ENCODE measurements at places on chromosomes 11 and 22.

GRCh38 chr22:36065462-36065774 lies 36.8 kb upstream of the RBFOX2 start:
- DNase-seq: no peak

- no peak for DNase-seq
Observed at GRCh38 chr11:29485641-29486040, 531.2 kb downstream of the KCNA4 start.

DNA sequence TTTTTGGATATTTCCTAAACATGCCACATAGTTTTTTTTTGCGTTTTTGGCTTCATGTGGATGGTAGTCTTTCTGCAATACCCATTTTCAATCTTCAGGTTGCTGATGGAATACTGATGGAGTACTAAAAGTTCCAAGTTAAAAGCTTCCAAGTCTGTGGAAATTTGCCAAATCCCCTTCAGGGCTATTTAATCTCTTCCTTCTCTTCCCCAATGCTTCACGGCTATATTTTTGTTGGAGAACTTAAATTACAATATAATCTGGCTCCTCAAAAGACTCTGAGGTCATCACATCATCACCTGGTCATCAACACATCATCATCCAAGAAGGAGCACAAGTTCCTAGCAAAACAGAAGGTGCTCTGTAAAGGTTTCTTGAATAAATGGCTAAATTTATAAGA lies 881.0 kb upstream of the TENM4 start:
- DNase-seq: no peak

GRCh38 chr11:132278801-132279574 lies 908.6 kb downstream of the NTM start:
- no peak for DNase-seq

- peak; percentile 17 for DNase-seq
Observed at GRCh38 chr11:86418917-86419316, 44.2 kb downstream of the CCDC81 start.

DNA sequence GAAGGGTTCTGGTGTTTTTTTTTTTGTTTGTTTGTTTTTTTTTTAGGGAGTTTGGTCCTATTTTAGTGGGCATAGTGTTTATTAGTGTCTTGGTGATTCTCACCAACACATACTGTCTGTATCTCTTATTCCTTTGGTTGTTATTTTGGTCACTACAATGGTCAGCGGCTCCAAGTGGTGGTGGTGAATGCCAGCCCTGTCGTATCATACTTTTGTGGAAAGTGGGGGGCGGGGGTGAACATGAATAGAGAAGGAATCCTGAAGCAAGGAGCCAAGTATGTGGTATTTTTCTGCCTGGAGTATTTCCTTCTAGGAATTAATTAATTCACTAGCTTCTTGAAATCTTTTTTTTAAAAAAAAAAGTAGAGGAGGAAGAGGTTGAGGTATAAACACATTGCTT lies 79.6 kb downstream of the GRK3 start:
- DNase-seq: no peak

DNA sequence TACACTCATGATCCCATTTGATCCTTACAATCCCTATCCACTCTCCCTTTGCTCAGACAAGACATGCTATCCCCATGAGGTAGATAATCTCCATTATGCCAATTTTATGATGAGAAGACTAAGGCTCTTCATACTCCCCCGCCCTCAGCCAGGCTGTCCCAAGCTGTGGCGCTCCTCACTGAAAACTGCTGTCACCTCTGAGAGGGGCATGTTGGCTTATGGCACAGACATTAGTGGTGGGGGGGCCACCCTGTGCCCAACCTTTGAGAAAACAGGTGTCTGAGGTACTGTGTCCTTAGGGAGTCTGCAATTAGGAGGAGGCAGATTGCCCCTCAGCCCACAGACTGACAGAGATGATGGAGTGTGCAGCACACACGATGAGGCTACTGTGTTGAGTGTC lies 2.4 kb downstream of the DDTL start:
- no peak for DNase-seq

GRCh38 chr11:61022311-61023085 lies 51.0 kb downstream of the CD6 start:
- DNase-seq: no peak

DNA sequence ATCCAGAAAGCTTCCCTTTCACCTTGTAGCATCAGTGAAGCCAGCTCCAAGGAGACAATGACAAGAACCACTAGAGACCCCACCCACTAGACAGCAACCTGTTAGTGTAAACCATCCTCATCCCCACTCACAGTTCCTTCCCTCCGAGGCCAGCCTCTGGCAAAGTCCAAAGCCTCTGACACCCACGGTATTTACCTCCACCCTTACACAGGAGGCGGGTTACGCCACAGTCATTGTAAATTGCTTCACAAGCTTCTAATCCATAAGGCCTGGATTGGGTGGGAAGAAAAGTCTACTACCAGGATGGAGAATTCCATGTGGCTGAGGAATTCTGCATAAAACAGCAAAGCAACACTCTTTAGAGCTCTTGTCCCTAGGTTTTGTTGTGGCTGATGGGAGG lies 287.4 kb downstream of the BUD13 start:
- no peak for DNase-seq

GRCh38 chr11:95147364-95147905 lies 57.8 kb downstream of the ENDOD1 start:
- peak; percentile 33 for DNase-seq

DNA sequence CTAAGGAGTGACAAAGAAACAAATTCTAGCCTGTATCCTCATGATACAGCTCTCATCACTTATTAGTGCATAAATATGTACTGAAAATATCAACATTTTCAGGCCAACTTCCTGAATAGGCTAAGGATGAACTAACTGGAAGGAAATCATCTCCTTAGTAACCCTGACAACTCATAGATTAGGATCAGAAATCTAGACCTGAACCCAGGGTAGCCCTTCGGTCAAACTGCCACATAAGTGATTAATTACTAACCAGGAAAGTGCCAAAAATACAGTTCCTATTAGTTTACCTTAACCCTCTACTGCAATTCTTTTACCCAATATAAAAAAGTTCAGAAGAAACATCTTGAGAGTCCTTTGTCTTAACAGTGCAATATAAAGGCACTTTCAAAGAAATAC lies 40.0 kb downstream of the AMBRA1 start:
- DNase-seq: peak; percentile 79

GRCh38 chr22:44305888-44306287 lies 6.9 kb downstream of the SHISAL1 start:
- DNase-seq: no peak

GRCh38 chr11:2685566-2686359 lies 14.0 kb downstream of the KCNQ1OT1 start:
- DNase-seq: no peak

DNA sequence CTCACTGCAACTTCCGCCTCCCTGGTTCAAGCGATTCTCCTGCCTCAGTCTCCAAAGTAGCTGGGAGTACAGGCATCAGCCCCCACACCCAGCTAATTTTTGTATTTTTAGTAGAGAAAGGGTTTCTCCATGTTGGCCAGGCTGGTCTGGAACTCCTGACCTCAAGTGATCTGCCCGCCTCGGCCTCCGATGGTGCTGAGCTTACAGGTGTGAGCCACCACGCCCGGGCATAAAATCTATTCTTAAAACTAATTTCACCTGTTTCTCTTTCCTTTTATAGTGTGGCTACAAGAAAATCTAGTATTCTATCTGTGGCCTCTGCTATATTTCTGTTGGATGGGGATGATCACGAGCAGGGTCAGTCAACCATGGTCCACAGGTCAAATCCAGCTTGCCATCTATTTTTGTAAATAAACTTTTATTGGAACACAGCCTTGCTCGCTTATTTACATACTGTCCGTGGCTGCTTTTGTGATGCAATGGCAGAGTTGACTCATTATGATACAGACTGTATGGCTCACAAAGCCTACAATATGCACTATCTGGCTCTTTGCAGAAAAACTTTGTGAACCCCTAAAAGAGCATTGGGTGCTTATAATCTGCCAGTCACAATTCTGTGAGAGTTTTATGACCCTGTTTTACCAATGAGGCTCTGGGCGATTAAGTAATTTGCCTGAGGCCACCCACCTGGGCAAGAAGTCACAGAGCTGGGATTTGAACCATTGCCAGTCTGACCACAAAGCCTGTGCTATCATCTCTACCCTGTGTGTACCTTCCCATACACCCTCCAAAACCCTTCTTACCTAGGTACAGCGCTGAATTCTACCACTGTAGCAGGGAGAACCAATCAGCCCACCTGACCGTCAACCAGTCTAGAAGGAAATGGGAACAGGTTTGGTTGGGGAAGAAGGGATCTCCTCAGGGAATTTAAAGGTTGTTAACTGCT lies 28.3 kb downstream of the SLC1A2 start:
- peak; percentile 73 for DNase-seq

- no peak for DNase-seq
Observed at GRCh38 chr11:44964526-44965209, 14.0 kb upstream of the TP53I11 start.

DNA sequence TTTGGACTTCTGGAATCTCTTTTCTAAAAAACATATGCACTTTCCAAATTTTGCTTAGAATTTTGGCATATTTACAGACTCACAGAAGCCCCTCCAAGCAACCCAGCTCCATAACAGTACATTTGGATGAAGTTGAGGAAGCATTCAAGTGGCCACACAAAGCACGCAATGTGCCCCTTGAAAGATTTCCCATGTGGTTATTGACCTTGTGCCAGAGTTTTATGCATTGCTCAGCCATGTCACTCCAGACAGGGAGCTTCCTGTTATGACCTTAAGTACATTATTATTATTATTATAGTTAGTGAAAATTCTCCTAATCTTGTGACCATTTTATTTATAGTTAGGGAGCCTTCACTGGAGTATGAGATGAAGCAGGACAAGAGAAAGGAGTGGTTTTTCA lies 35.0 kb upstream of the BDNF start:
- DNase-seq: no peak

GRCh38 chr11:57214098-57214417 lies 23.0 kb downstream of the APLNR start:
- DNase-seq: no peak

DNA sequence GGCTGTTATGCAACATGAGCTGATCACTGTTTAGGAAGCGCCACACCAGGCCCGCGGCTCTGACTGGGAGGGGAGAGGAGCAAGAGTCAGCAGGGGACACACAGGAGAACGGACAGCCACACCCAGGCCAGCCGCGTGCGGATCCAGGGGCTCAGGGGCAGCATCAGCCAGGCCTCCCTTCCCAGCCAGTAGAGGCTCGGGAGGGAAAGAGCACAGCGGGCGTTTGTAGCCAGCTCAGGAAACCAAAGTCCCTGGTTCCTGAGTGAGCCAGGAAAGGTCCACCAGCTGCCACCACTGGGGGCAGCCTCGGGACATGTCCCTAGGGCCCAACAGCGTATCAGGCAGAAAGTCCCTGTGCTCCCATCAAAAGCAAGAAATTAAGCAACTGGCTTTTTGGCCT lies 71.8 kb upstream of the PITPNB start:
- DNase-seq: peak; percentile 16

DNA sequence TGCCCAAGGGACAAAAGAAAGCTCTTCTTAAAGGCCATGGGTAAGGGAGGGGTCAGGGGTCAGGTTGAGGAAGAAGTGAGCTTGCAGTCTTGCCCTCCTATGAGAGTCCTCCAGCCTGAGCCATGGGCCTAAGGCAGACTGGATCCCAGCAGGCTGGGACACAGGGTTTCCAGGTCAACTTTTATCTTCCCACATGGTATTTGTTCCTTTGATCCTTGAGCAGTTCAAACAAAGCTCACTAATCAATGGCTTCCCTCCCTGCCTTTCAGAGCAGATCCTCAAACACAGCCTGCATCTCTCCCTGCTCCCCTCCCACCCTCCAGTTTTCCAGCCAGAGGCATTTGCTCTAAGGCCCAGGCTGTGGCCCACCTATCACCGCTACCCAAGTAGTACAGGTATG lies 589.3 kb downstream of the INSC start:
- no peak for DNase-seq

GRCh38 chr11:117428856-117429229 lies 101.2 kb downstream of the CEP164 start:
- DNase-seq: no peak

- no peak for DNase-seq
Observed at GRCh38 chr11:96075532-96075959, 151.6 kb upstream of the MTMR2 start.

DNA sequence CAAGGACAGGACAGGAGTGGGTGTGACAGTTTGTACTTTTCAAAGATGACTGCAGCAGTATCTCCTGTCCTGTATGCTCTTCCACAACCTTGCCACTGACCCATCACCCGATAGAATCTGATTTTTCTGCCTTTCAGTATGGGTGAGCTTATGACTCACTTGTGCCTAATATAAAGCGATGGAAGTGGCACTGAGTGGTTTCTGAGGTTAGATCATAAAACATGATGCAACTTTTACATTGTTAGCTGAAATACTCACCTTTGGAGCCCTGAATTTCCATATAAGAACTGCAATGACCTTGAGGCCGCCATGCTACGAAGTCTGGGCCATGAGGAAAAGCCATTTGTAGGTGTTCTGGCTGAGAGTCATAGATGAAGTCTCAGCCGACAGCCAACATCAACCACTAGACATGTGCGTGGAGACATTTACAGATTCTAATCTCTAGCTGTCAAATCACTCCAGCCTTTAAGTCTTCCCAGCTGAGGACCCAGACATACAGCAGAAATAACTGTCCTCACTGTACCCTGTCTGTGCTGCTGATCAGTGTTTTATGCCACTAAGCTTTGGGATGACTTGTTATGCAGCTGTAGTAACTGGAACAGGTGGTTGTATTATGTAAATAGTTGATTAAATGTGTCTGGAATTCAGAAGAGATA lies 105.9 kb upstream of the ARHGAP20 start:
- no peak for DNase-seq

GRCh38 chr22:17896586-17896985 lies 122.3 kb upstream of the BID start:
- DNase-seq: peak; percentile 44

DNA sequence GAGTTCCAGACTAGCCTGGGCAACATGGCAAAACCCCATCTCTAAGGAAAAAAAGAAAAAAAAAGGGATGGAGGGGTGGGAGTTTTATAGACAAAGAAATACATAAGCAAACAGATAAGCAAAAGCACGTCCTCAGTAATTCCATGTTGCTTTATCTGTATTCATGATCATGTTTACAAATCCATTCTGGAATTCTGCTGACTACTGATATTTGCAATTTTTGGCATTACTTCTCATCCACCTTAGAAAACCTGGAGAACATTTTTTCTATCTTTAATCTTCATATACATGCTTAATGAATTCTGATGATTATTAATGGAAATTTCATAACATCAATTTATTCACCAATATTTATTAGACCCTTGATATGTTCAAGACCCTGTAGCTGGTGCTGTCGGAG lies 1.7 kb upstream of the FDX1 start:
- DNase-seq: no peak

DNA sequence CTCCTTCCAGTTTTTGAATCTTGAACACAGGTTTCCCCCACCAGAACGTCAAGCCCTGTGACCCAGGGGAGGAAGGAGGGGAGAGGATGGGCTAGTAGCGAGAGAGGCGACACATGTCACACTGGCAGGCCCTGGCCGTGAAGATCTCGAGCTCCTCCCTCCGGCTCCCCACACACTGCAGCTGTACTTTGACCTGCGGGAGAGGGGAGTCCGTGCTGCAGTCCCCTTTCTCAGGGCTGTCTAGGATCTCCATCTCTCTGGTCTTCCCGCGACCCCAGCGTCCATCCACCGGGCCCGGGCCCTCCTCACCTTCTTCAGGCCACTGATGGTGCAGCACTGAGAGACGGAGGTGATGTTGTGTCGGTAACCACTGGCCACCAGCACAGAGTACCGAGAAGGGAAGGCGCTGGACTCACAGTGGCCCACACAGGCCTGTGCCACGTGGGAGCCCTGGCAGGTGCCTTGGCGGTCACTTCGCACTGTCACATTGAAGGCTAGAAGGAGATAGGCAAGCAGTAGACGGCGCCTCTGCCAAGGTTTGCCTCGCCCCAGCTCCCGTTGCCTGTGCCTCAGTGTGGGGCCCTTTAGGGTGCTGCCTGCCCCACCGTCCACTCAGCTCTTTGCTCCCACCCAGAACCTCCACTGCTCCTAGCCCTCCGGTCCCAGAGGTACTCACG lies 873 bp downstream of the GPHA2 start:
- DNase-seq: no peak
